Testis (tissue), 5 donors: ENCODE measurements at places on chromosomes 7 and 10. TPM values are rescaled to one million over a fixed set of nuclear protein-coding genes. Genes with fewer than 3 reads are reported as not detected.
A peak's percentile ranks its signal among the peaks of the same experiment; 100 is the strongest.

GRCh38 chr7:29033584-29033983 lies 75.5 kb upstream of the TRIL start:
- no peak overlapping the region for H3K27ac ChIP-seq
- H3K36me3 ChIP-seq: no peaks in the 10 kb centered on the region
- H3K4me1 ChIP-seq: no peaks in the 10 kb centered on the region
- no peak overlapping the region for H3K4me3 ChIP-seq
- DNase-seq: no peak

DNA sequence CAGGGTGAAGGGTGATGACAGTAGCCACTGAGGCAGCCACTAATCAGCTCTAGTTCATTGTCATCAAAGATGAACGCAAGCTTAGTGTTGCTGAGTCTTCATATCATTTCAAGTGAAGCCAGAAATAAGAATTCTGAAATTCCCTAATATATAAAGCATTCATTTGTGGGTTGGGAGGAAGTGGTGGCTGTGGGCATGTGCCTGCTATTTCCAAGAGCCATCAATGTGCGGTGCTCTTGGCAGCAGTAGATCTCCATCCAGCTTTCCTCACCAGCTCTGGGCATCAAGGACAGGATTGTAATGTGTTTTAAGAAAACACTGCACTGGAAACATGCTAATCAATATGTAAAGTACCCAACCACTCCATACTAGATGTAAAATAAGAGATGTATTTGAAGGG lies 202.5 kb upstream of the AHR start:
- no peak overlapping the region for H3K27ac ChIP-seq
- no peaks in the 10 kb centered on the region for H3K36me3 ChIP-seq
- no peaks in the 10 kb centered on the region for H3K27me3 ChIP-seq
- no peaks in the 10 kb centered on the region for H3K4me1 ChIP-seq
- no peak overlapping the region for H3K4me3 ChIP-seq

DNA sequence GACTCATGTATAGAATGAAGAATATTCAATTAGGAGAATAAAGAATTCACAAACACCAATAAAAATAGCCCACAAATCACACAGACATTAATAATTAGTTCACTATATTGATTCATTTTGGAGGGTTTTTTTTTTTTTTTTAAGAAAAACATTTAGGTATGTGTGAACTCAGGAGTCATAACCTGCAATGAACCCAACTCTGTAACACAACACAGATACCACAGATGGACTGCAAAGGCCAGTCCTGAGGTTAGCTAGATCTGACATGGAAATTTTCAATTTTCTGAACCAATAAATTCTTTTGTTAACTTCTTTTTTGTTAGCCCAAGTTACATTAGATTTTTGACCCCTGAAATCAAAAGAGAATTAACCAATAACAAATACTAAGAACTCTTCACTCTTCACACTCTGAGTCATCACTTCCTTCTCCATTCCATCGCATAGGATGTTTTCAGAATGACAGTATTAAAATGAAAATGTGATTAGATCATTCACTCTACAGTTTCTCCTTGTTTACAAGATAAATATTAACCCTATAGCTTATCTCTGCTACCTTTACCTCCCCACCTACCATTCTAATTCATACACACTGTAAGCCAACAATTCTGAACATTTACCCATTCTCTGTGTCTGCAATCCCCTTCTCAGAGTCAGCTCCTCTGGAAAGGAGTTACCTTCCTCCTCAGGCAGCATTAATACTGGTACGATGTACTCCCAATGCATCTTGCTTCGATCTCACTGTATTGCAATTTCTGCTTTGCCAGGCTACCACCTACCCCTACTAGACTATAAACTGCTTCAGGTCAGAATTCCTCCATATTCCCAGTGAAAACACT lies 141.5 kb downstream of the LRRN3 start:
- no peaks in the 10 kb centered on the region for H3K27me3 ChIP-seq
- H3K36me3 ChIP-seq: no peaks in the 10 kb centered on the region
- no peaks in the 10 kb centered on the region for H3K4me1 ChIP-seq
- H3K4me3 ChIP-seq: no peak overlapping the region

GRCh38 chr7:112092709-112093395 lies 113.3 kb downstream of the DOCK4 start:
- H3K4me3 ChIP-seq: no peak overlapping the region
- DNase-seq: no peak
- H3K27me3 ChIP-seq: no peaks in the 10 kb centered on the region

DNA sequence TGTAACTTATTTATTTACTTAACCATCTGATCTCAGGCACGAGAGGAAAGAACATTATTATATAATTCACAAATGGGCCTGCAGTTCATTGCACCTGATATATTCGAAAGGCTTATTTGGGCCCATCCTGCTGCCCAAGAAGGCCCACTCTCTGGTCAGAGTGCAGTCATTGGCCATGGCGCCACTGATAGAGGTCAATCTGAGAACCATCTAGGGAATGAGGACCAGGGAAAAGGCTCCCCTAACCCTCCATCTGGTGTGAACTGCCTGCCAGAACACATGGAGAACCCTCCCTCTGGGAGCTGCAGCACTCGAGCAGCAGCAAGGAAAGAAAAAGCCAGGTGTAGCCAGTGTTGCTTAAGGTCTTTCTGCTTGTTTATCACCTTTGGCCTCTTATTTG lies 136.6 kb downstream of the REEP3 start:
- no peaks in the 10 kb centered on the region for H3K36me3 ChIP-seq
- no peaks in the 10 kb centered on the region for H3K27me3 ChIP-seq
- no peak overlapping the region for H3K27ac ChIP-seq
- H3K4me1 ChIP-seq: no peaks in the 10 kb centered on the region
- DNase-seq: no peak

DNA sequence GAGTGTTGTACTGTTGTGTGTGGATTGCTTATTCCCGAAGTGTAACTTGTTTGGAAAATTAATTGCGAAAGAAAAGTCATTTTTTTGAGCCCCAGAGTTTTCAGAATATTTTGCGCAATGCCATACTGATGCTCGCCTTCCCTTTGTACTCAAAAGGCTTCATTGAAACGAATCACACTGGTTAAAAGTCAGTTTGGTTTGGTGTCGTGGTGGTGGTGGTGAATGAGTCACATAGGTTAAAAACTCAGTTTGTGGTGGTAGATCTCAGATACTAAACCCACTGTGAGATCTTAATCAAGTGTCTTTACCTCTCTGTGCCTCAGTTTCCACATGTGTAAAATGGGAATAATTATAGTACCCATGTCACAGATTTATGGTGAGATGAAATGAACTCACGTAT lies 61.1 kb upstream of the IL6 start:
- no peaks in the 10 kb centered on the region for H3K27me3 ChIP-seq
- H3K4me1 ChIP-seq: no peaks in the 10 kb centered on the region
- no peaks in the 10 kb centered on the region for H3K36me3 ChIP-seq
- peak overlapping the region; percentile 47 for H3K4me3 ChIP-seq
- H3K27ac ChIP-seq: no peak overlapping the region
- DNase-seq: no peak

GRCh38 chr10:72883861-72884260 lies 9.7 kb upstream of the OIT3 start:
- no peaks in the 10 kb centered on the region for H3K27me3 ChIP-seq
- no peaks in the 10 kb centered on the region for H3K4me1 ChIP-seq
- H3K27ac ChIP-seq: no peak overlapping the region
- H3K4me3 ChIP-seq: no peak overlapping the region

DNA sequence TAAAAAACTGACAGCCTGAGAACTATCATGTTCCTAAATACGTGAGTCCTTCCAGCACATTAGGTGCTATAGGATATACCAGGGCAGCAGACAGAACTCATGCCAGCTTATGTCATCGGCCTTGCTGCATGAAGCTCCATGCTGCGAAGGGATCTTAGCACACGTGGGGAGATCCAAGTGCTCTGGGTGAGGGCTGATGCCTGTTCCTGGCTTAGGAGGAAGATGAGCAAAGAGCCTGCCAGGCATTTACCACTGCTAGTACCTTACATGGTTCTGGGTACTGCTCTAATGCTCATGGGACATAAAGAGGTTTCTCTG lies 43.2 kb downstream of the SVIL start:
- no peak overlapping the region for H3K4me3 ChIP-seq
- H3K27ac ChIP-seq: no peak overlapping the region
- H3K4me1 ChIP-seq: peaks cover 36% of the 10 kb centered on the region
- no peaks in the 10 kb centered on the region for H3K36me3 ChIP-seq
- no peak for DNase-seq

GRCh38 chr7:155449008-155449868 lies 8.7 kb upstream of the EN2 start:
- no peaks in the 10 kb centered on the region for H3K36me3 ChIP-seq
- H3K4me1 ChIP-seq: peaks cover 9% of the 10 kb centered on the region
- no peak overlapping the region for H3K27ac ChIP-seq
- H3K4me3 ChIP-seq: peak overlapping the region; percentile 7
- no peak for DNase-seq
- H3K27me3 ChIP-seq: peaks cover 7% of the 10 kb centered on the region

DNA sequence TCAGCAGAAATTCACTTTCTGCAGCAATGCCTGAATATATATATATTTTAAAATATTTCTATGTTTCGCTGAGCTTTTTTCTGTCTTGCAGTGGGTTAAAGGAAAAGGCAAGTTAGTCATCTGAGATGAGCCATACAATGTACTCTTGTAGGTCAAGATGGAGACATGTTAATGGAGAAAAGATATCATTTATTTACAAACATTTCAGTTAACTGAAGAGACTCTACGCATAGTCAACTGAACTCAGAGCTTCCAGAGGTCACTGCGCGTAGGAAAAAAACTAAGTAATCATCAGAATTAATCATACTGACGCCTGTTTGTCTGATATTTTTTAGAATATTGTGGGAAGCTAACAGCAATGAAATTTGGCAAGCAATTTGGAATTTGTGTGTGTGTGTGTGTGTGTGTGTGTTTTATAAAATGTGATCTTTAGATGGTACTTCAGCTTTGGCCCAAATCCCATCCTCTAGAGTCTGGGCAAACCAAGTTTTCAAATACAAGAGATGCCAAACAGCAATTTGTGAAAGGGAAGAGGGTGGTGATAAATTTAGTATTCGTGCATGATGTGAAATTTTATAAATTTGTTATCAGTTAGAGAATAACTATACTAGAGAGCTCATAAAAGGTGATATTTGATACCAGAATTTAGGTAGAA lies 193.9 kb upstream of the AGR3 start:
- no peak overlapping the region for H3K4me3 ChIP-seq
- no peaks in the 10 kb centered on the region for H3K36me3 ChIP-seq
- no peaks in the 10 kb centered on the region for H3K27me3 ChIP-seq
- no peak overlapping the region for H3K27ac ChIP-seq
- no peak for DNase-seq

DNA sequence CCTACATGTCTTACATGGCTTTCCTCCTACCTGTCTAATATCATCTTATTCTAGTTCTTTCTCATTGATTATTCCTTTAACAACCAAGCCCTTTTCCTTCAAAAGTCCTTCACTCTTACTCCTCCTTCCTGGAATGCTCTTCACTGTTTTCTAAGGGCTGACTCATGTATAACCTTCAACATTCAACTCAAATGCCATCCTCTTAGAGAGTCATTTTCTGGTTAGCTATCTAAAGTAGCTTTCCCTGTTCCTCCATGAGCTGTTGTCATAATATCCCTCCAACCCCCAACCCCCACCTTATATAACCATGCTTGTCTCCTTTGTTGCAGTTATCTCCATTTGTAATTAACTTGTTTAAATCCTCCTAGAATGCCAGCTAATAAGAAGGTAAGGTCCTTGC lies 286.8 kb downstream of the ADK start:
- no peak overlapping the region for H3K27ac ChIP-seq
- H3K27me3 ChIP-seq: no peaks in the 10 kb centered on the region
- DNase-seq: no peak
- H3K4me3 ChIP-seq: no peak overlapping the region
- H3K36me3 ChIP-seq: no peaks in the 10 kb centered on the region

- H3K4me1 ChIP-seq: peaks cover 20% of the 10 kb centered on the region
- H3K27me3 ChIP-seq: no peaks in the 10 kb centered on the region
- H3K36me3 ChIP-seq: no peaks in the 10 kb centered on the region
- H3K27ac ChIP-seq: peak overlapping the region; percentile 97
- peak; percentile 37 for DNase-seq
Observed at GRCh38 chr10:29734640-29734961, 99.8 kb upstream of the SVIL start.

GRCh38 chr7:110307776-110308175 lies 783.2 kb upstream of the LRRN3 start:
- H3K4me3 ChIP-seq: no peak overlapping the region
- H3K4me1 ChIP-seq: no peaks in the 10 kb centered on the region
- H3K27ac ChIP-seq: no peak overlapping the region
- DNase-seq: no peak
- H3K27me3 ChIP-seq: no peaks in the 10 kb centered on the region

DNA sequence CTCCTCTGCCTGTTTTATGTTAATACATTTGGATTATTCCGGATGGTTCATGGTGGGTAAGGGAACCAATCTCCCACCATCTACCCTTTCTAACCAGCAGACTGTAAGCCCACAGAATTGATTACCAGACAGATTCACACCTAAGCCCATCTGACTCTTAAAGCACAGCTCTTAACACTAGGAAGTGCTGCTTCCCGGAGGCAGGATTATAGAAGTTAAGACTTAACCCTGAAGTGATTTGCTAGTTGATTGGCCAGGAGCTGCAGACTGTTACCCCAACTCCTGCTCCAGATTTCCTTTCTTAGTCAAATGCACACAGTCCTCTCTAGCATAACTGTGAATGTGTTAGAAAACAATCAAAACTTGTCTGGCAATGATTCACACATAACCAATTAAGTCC lies 221.7 kb downstream of the CDK14 start:
- no peaks in the 10 kb centered on the region for H3K36me3 ChIP-seq
- no peak overlapping the region for H3K27ac ChIP-seq
- no peak for DNase-seq
- H3K4me3 ChIP-seq: no peak overlapping the region
- H3K4me1 ChIP-seq: no peaks in the 10 kb centered on the region

DNA sequence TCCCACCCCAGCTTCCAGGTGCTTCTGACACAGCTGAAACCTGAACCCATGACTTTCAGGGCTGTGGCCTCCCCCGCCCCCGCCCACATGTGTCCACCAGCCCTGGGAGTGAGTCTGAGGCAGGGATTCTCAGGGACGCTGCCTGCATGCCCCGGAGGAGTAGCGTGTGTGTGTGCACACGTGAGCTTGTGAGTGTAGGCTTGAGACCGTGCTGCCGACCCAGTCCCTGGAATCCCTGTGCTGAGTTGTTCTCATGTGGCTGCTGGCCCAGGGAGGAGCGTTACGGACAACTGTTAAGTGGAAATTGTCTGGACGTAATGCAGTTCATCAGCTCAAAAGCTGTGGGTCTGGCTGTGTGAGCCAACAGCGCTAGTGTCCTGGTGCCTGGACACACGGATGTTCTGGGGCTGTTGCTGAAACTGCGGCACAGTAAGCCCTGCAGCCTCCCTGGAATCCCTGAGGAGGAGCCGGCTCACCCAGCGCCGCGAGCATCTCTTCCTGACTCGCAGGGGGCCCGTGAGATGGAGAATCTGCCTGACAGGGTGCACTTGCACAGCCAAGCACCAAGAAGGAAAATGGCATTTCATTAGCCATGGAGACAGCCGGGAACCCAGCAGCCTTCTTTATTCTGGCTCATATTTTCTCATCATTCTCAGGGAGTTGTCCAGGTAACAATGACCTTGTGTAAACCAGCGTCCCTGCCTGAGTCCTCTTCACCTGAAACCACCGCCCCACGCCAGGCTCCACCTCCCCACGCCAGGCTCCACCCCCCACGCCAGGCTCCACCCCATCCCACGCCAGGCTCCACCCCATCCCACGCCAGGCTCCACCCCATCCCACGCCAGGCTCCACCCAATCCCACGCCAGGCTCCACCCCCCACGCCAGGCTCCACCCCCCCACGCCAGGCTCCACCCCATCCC lies 603.9 kb downstream of the PTPRN2 start:
- H3K36me3 ChIP-seq: no peaks in the 10 kb centered on the region
- H3K27ac ChIP-seq: no peak overlapping the region
- H3K4me3 ChIP-seq: peak overlapping the region; percentile 31
- H3K4me1 ChIP-seq: peaks cover 4% of the 10 kb centered on the region
- H3K27me3 ChIP-seq: no peaks in the 10 kb centered on the region

Gene SLC29A4
- 7.6 TPM for total RNA-seq

Gene NRP1
- total RNA-seq: 15.9 TPM

Gene TFPI2
- total RNA-seq: 1.3 TPM

Gene MAT1A
- total RNA-seq: 5.6 TPM
